Tongue (tissue), 3 donors: ENCODE measurements at places on chromosomes 3 and 15. TPM values are rescaled to one million over a fixed set of nuclear protein-coding genes. Genes with fewer than 3 reads are reported as not detected.

The TFRC gene
- total RNA-seq: 110 TPM

The AGBL1 gene
- 77.9 TPM for total RNA-seq

The CP gene
- total RNA-seq: 5.2 TPM

The PCSK6 gene
- 10.6 TPM for total RNA-seq

The KLF15 gene
- total RNA-seq: 12.1 TPM

The PLCB2 gene
- 8.7 TPM for total RNA-seq

The NPRL2 gene
- 19.4 TPM for total RNA-seq

The TUSC7 gene
- not detected for total RNA-seq

The RAB8B gene
- total RNA-seq: 31.3 TPM

The ADGRG7 gene
- not detected for total RNA-seq

The NOX5 gene
- total RNA-seq: not detected

The PTH1R gene
- 6.5 TPM for total RNA-seq

The CLDN18 gene
- total RNA-seq: 0.62 TPM
